Smooth muscle cell of bladder (primary cell): ENCODE measurements at places on chromosomes 3 and 15. TPM values are rescaled to one million over a fixed set of nuclear protein-coding genes. Genes with fewer than 3 reads are reported as not detected.

Gene SLC24A5
- total RNA-seq: not detected in 2 replicates

Gene TMEM89
- not detected in 2 replicates for total RNA-seq

Gene RTP1
- total RNA-seq: not detected in 2 replicates

Gene SAMMSON
- not detected in 2 replicates for total RNA-seq

Gene SLC25A20
- total RNA-seq: 19.5 and 23.3 TPM in 2 replicates

Gene LSAMP
- total RNA-seq: 3.0 and 11.6 TPM in 2 replicates

Gene TNFSF10
- total RNA-seq: 3.0 and 5.4 TPM in 2 replicates

Gene PPARG
- total RNA-seq: 16.2 and 18.6 TPM in 2 replicates

Gene OR4F15
- not detected in 2 replicates for total RNA-seq

Gene NDN
- total RNA-seq: 41.5 and 66.6 TPM in 2 replicates

Gene TGFBR2
- total RNA-seq: 99.6 and 179 TPM in 2 replicates

Gene HEMK1
- 10.7 and 15.4 TPM in 2 replicates for total RNA-seq

Gene TYRO3
- total RNA-seq: 4.0 and 4.3 TPM in 2 replicates

Gene ZNF80
- total RNA-seq: not detected in 2 replicates

Gene FGF12
- total RNA-seq: 0.09 TPM in 1 of 2 replicates, not detected in the other

Gene CRYBG3
- 45.2 and 67.0 TPM in 2 replicates for total RNA-seq

Gene HHLA2
- not detected in 2 replicates for total RNA-seq

Gene CYP8B1
- total RNA-seq: not detected in 2 replicates

Gene GRM7
- total RNA-seq: under 0.01 TPM in 1 of 2 replicates, not detected in the other

Gene GOLGA8J
- total RNA-seq: not detected in 2 replicates

Gene FOXB1
- not detected in 2 replicates for total RNA-seq

Gene MCF2L2
- total RNA-seq: 0.14 and 0.37 TPM in 2 replicates

Gene GPR87
- under 0.01 TPM in 1 of 2 replicates, not detected in the other for total RNA-seq

Gene LIPC
- total RNA-seq: 1.3 and 2.1 TPM in 2 replicates

Gene CLDN16
- total RNA-seq: under 0.01 TPM in 1 of 2 replicates, not detected in the other

Gene LPCAT4
- 4.0 and 5.4 TPM in 2 replicates for total RNA-seq

Gene SGO1
- total RNA-seq: 0.55 and 0.57 TPM in 2 replicates

Gene FSIP1
- total RNA-seq: 1.7 and 4.4 TPM in 2 replicates

Gene INKA1
- 3.1 and 3.7 TPM in 2 replicates for total RNA-seq

Gene HRG
- total RNA-seq: under 0.01 TPM in 1 of 2 replicates, not detected in the other

Gene NR2E3
- 0.14 and 0.18 TPM in 2 replicates for total RNA-seq

Gene GRK7
- 0.09 TPM in 1 of 2 replicates, not detected in the other for total RNA-seq

Gene CX3CR1
- under 0.01 TPM in 1 of 2 replicates, not detected in the other for total RNA-seq

Gene ZNF662
- total RNA-seq: 0.57 and 1.0 TPM in 2 replicates

Gene TWF2
- total RNA-seq: 62.7 and 92.0 TPM in 2 replicates

Gene GOLGA8G
- total RNA-seq: under 0.01 TPM in 1 of 2 replicates, not detected in the other

Gene FAM3D
- not detected in 2 replicates for total RNA-seq

Gene STAB1
- total RNA-seq: 0.57 and 4.5 TPM in 2 replicates

Gene TIMP4
- total RNA-seq: 5.1 and 6.8 TPM in 2 replicates

Gene PRRT3
- 1.6 and 2.1 TPM in 2 replicates for total RNA-seq

Gene SLC28A2
- total RNA-seq: under 0.01 TPM in 1 of 2 replicates, not detected in the other

Gene THBS1
- 1,557 and 2,356 TPM in 2 replicates for total RNA-seq

Gene LRRC31
- total RNA-seq: not detected in 2 replicates

Gene ALG1L2
- total RNA-seq: 0.43 TPM in 1 of 2 replicates, not detected in the other

Gene SH2D7
- not detected in 2 replicates for total RNA-seq

Gene SCG3
- not detected in 2 replicates for total RNA-seq

Gene LDHAL6B
- total RNA-seq: not detected in 2 replicates

Gene FOXL2NB
- under 0.01 TPM in 1 of 2 replicates, not detected in the other for total RNA-seq

Gene CPN2
- total RNA-seq: not detected in 2 replicates

Gene BFSP2
- not detected in 2 replicates for total RNA-seq

Gene PAQR9
- 0.18 TPM in 1 of 2 replicates, not detected in the other for total RNA-seq

Gene IGSF10
- total RNA-seq: 0.71 and 6.1 TPM in 2 replicates

Gene MYO5C
- 0.09 and 0.14 TPM in 2 replicates for total RNA-seq

Gene HIGD2B
- total RNA-seq: not detected in 2 replicates

Gene ANXA2
- 1,975 and 2,506 TPM in 2 replicates for total RNA-seq
